ENCODE measurements at places on chromosomes 1 and 21.

DNA sequence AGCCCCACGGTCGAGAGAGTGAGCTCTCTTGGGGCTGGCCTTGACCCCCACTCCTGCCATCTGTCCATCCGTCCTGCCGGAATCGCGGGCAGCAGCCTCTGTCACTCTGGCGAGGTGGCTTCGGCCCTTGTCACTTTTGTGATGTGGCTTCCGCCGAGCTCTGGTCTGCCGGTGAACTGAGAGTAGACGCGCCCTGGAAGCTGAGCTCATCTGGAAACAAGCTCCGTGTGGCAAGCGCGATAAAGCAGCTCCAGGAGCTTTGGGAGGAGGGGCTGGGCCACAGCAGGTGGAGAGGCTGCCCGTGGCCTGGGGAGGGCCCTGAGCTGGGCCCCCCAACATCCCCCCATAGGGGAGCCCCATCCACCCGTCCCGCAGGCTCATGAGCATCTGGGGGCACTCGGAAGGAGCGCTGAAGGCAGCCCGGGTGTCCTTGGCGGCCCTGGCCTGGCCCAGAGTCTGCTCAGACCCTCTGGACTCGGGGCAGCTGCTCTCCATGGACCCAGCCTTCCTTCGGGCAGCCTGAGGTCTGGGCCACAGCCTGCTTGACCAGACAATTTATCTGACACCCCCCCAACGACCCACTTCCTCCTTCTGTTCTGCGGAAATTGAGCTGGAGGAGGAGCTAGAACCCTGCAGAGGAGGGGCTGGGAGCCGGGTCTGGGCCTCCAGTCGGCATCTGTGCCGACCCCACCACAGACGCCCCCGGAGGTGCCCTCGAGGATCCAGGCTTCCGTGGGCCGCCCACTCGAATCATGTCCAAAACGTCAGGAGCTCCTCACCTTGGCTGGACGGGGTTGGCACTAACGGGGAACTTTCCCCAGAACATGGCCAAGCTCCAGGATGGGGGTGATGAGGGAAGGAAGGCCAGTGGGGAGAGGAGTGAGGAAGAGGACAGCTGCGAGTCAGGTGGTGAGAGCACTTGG is 59.1 kb downstream of the SLC19A1 start:
- peak; percentile 82 for DNase-seq

- DNase-seq, result no peak
Measured at GRCh38 chr1:76065270-76065669, 9.3 kb upstream of the ST6GALNAC3 start.

GRCh38 chr21:38840456-38841300 is 34.9 kb downstream of the ETS2 start:
- DNase-seq, result no peak

DNA sequence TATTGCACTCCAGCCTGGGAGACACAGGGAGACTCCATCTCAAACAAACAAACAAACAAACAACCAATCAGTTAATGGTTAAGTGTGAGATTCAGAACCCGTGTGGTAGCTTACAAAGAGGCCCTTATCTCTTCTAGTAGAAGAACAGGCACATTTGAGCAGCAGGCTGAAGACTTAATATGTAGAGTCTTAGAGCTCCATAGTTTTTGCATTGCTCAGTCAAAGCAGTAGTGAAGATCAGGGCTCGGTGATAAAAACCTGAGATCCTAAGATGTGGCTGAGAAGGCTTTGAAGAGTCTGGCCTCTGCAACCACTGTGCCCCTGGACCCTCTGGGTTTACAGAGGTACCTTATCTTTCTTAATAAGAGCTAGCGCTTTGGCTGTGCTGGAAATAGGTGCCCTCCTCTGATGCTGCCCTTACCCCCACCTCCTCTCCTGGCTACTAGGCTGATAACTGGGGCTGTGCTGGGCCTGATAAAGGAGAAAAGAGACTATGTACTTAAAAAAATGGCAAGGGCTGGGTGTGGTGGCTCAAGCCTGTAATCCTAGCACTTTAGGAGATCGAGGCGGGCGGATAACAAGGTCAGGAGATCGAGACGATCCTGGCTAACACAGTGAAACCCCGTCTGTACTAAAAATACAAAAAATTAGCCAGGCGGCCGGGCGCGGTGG is 10.5 kb upstream of the UCK2 start:
- DNase-seq, result no peak

- DNase-seq, result no peak
Measured at GRCh38 chr1:76640092-76640491, 227.2 kb upstream of the ST6GALNAC5 start.

DNA sequence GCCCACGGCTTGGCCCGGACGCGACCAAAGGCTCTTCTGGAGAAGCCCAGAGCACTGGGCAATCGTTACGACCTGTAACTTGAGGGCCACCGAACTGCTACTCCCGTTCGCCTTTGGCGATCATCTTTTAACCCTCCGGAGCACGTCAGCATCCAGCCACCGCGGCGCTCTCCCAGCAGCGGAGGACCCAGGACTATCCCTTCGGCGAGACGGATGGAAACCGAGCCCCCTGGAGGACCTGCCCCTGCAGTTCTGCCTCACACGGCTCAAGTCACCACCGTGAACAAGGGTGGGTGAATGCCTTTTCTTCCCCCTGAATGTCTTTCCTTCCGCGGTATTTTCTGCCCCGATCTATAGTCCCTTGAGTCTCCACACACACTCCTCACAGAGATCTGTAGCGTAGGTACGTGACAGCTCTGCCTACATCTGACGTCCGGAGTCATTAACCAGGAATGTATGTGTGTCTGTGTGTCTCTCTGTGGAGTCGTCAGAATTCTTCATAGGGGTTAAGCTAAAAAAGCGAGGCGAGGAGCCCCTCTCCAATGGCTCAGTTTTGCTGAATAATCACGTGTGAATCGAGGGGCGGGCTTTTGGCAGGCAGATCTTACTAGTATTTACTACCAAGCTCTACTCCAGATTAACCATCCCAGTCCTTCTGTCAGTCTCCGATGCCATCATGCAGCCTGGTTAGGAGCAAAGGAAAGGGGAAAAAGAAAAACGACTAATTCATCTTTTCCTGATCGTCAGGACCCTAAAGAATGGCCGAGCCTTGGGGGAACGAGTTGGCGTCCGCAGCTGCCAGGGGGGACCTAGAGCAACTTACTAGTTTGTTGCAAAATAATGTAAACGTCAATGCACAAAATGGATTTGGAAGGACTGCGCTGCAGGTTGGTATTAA is at the start of gene CDKN2C:
Gene CDKN2C (plus strand): TSS at position 635 of the 898 bp plus-strand sequence. CDS start 124 bp downstream, at position 759.
- DNase-seq, result no peak

- DNase-seq, result no peak
Measured at GRCh38 chr1:89064632-89065031, 376 bp downstream of the GBP1 start.

DNA sequence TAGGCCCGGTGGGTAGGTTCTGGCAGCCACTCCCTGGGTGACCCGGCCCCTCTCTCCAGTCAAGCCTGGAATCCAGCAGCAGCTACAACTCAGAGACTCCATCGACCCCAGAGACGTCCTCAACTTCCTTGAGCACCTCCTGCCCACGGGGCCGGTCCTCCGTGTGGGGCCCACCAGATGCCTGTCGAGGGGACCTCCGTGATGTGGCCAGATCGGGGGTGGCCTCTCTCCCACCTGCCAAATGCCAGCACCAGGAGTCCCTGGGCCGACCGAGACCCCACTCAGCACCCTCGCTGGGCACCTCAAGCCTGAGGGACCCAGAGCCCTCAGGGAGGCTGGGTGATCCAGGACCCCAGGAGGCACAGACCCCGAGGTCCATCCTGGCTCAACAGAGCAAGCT is 2.7 kb downstream of the MIIP start:
- DNase-seq, result no peak

Measured in HL-60 (cell line).